Stimulated activated CD8-positive, alpha-beta memory T cell treated with anti-CD3 and anti-CD28 coated beads, Interleukin-7, amount 100 ng/mL, for 4 hours (primary cell): ENCODE measurements at places on chromosomes 12 and 14.
A peak's percentile ranks its signal among the peaks of the same experiment; 100 is the strongest.

DNA sequence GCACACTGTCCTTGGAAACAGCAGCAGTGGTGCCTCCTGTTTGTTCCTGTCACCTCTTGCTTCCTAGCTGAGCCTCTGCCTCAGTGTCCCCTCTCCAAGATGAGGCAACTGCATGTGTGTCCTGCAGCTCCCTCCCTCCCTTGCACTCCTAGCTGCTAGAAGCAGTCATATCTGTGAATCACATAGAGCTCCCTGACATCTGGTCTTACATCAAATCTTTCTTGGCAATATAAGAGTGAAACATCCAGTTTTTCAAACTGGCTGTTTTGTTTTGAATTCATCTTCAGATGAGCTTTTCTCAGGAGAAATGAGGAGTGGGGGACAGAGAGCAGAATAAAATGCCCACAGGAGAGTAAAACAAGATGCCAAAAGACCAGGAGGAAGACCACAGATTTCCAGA is 103.7 kb downstream of the VCPKMT start:
- no peak for DNase-seq

- no peak for DNase-seq
Measured at GRCh38 chr12:98022961-98023360, 492.4 kb upstream of the TMPO start.

DNA sequence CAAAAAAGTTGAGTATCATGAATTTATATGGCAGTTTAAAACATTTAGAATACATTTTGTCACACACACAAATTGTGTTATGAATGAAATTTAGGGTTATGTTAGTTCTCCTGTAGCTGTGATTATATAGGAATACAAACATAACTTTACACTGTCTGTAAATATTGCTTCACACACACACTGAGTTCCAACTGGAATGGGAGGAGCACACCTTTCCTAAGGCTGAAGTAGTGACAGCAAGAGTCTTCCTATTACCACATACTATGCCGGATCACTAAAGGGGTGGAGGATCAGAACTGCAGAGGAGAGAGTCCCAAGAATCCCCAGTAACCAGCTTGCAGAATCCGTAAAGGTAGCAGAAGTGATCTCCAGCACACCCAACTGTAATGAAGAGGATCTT is 63.7 kb downstream of the DNAI7 start:
- no peak for DNase-seq

GRCh38 chr14:104818714-104819161 is 17.8 kb downstream of the ZBTB42 start:
- no peak for DNase-seq

DNA sequence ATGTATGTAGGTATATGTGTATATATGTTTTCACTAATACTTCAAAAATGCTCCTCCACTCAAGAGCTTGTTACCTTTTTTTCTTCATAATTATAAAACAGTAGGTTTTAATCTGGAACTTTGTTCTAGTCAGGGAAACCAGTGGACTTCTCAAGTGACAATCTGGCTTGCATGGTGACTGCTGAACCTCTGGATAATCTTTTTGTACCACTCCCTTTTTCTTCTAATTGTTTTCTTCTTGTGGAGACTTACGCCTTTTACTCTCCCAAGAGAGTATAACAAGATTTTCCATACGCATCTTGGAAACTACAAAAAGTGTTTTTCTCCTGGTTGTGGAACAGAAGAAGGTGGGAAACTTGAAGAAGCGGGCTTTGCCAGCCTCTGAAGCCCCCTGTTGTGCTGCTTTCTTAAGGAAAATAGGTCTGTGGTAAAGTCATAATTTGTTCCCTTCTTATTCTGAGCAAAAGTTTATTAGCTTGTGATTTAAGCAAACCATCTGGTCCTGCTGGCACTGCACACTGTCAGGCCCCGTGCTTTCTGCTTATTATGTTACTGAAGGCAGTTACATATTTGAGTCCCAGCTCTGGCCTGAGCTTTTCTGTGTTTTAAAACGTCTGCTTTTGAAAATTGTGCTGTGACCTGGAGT is 291.8 kb downstream of the ERC1 start:
- no peak for DNase-seq

GRCh38 chr14:100374876-100375265 is 51.7 kb downstream of the SLC25A47 start:
- DNase-seq, result no peak

- no peak for DNase-seq
Measured at GRCh38 chr14:54259821-54260220, 137.0 kb upstream of the CDKN3 start.

GRCh38 chr14:77763316-77763715 is 2.4 kb upstream of the SNW1 start:
- DNase-seq, result no peak

- no peak for DNase-seq
Measured at GRCh38 chr12:56722832-56723231, 2.3 kb downstream of the NACA start.

DNA sequence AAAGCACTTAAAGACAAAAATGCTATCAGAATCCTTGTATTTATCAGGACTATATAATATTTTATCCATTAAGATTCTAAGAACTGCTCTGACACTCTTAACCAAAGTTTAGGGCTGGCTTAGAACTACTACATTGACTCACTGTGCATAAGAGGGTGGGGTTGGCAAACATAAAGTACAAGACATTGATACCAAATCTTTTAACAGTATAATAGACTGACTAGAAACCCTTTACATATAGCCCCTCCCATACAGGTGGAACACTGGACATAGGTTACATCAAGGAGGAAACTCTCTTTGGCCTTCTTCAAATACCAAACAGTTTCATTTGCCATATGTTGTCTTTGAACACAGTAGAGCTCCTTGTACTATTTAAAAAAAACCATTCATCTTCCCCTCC is 15.6 kb upstream of the REP15 start:
- no peak for DNase-seq

DNA sequence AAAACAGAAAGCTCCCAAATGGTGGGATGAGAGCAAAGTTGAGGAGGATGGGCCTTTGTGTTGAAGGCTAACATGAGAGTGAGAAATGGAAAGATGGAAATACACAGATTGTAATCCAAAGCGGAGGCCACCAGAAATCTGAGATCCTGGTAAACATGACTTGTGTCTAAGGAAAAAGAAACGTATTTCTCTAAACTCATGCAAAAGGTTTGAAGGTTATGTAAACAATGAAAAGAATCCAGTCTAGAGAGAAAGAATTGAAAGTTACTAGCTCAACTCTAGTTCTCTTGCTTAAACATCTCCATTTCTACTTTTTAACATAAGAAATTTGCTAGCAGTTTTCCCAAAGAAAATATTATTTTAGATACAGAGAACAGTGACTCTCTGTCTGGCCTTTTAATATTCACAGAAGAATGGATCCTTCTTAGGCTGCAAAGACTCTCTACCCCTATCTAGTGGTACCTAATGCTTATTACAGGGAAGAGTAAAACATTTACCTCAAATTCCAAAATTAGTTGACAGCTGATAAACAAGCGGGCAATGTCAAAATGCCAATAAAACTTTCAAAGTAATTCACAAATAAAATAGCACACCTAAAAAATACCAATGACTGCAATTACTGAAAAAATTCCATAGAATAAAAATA is 75.8 kb upstream of the SOX5 start:
- no peak for DNase-seq

DNA sequence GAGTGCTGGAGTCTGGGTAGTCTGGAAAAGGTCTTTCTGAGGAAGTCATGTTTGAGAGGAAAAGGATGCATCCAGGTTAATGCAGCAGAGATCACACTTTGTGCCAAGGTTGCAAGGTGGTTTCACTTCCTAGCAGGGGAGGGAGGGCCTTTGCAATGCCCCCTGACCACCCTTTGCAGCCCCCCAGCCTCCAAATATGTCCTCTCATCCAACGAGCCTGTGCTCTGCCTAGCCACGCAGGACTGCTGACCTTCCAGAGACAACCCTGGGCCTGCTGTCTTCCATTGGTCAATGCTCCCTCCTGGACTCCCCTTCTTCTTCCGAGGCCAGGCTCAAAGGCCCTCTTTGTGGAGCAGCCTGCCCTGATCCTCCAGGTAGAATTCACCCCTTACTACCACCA is 47.3 kb upstream of the TUNAR start:
- DNase-seq, result no peak

DNA sequence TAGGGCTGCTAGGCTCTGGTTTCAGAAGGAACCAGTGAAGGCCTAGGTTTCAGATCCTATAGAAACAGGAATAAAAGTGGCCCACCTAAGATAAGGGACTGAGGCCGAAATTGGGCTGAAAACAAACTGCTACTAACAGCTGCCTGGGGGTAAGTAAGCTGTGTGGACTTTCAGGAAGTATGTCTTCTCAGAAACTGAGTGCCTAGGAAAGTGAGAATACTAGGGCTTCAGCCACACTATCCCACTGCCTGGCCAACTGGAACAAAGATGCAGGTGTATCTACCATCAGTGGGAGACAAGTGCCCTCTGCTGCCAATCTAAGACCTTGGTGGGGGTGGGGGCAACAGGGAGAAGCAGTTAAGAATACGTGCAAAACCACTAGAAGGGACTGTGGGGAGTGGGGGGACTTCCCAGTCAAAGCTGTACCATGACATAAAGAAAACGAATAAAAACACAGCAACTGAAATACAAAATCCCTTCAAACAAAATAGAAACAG is 82.5 kb downstream of the MED13L start:
- peak; percentile 50 for DNase-seq

- DNase-seq, result no peak
Measured at GRCh38 chr14:72855913-72856312, 38.0 kb downstream of the DPF3 start.

- DNase-seq, result no peak
Measured at GRCh38 chr12:115946867-115947695, 330.4 kb downstream of the MED13L start.
